Stimulated activated naive CD4-positive, alpha-beta T cell treated with Interleukin-2 at 50 U/mL for 16 hours (primary cell): ENCODE measurements at places on chromosomes 7 and 10.

DNA sequence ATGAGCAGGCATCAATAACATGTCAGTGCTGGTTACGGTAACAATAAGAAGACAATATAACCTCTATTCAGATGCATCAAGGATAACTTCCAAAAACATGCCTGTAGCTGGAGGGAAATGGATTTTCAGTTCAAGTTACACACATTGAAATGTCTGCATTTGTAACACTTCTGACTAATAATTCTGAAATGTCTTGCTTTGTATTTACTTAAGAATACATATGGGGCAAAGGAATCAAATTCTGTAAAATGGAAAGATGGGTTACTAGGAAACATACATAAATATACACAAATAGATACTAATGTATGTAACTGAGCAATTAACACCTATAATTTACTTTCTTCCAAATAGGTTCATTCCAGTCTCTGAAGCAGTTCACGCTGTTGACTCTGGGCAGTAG, 18.6 kb upstream of the MTPN start:
- DNase-seq = no peak

- peak; percentile 42 for DNase-seq
These were observed 1.5 kb upstream of the GRIFIN start for GRCh38 chr7:2477447-2478398.

GRCh38 chr7:97959046-97959445, 30.9 kb downstream of the OCM2 start:
- DNase-seq = no peak

- DNase-seq = no peak
These were observed 167.0 kb upstream of the MTPN start for GRCh38 chr7:136144182-136144581.

- DNase-seq = no peak
These were observed 77.3 kb downstream of the LRRN3 start for GRCh38 chr7:111168182-111168581.

DNA sequence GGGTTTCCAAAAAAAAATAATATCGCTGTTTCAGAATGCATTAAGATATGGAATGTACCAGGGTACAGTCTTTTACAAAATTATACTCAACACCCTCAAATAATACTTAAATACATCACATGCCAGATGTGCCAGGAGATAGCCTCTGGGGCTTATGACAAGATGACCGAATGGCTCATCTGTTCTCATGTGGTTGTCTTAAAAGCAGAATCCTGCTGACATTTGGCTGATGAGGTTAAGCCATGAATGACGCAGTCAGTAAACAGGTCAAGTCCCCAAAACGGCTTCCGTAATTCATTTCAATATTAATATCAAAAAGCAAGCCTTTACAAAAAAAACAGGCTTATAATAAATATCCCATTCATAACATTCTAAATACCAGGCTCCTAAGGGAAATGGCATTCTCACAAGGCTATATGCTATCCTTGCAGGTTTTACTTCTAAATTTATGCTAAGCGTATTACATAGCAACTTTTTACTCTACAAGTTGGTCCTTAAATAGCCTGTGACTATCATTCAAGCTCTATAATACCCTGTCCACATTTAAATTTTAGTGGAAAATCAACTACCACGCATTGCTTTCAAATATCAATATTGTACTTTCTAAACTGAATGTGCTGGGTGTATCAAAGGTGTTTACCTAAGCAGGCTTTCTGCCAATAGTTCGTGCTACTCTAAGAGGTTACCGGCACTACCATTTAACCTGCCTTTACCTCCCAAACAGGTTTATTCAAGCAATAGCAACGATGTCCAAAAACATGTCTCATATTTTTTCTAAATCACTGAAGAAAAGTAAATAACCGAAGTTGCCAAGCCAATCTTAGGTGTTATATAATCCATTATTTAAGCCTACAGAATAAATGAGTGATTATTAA, 15.6 kb downstream of the SMURF1 start:
- DNase-seq = no peak

GRCh38 chr10:11856678-11857077, 33.5 kb downstream of the PROSER2 start:
- DNase-seq = no peak

- DNase-seq = no peak
These were observed 113.0 kb upstream of the SH2B2 start for GRCh38 chr7:102173669-102174068.
